ENCODE measurements at places on chromosomes 4 and X.
A peak's percentile ranks its signal among the peaks of the same experiment; 100 is the strongest.

GRCh38 chr4:89099034-89099433 lies 12.3 kb upstream of the TIGD2 start:
- peak; percentile 30 for DNase-seq

DNA sequence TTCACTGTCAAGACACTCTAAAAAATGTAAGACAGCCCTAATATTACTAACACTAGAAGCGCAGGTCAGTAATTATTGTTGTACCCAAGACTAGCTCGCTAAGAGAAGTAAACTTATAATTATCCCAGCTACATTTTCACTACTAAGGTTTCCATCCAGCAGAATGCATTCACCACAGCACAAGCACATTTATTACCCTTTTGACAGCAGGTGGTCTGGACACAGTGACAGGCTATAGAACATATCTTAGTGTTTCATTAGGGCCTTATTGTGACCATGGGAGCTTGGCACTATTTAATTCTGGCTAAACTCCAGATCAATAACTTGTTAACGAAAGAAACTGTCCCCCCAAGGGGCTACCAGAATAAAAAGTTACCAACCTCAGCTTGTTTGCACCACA lies 237.7 kb downstream of the ENOX2 start:
- DNase-seq: no peak

- DNase-seq: peak; percentile 17
Observed at GRCh38 chr4:68373513-68373912, 23.6 kb upstream of the YTHDC1 start.

- no peak for DNase-seq
Observed at GRCh38 chr4:187017147-187017546, 293.5 kb upstream of the FAT1 start.

- no peak for DNase-seq
Observed at GRCh38 chr4:125013891-125014290, 300.9 kb upstream of the FAT4 start.

GRCh38 chr4:8675906-8676305 lies 83.3 kb downstream of the CPZ start:
- no peak for DNase-seq

DNA sequence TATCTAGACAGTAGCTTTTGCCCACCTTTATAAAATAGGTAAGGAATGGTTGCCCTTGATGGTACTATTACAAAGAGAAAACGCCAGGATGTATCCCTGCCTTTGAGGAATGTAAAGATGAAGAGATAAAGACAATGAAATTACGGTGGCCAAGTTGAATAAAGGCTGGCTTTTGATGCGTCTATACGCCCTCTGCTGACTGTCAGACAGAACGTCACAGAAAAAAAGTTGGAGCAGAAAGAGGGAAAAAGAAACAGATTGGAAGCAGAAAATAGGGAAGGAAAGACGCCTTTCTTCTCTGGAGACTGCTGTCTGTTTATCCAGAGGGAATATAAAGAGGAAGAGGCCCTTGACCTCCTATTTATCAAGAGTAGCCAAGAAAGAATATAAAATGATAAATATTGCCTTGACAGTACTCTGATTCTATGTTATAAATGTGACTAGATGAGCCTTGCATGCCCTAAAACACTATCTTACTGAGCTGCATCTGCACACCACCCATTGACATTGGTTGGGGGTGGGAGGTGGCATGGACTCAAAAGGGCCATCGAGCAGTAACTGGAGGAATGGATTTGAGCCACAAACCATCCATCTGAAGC lies 30.6 kb downstream of the PCDH19 start:
- DNase-seq: no peak

DNA sequence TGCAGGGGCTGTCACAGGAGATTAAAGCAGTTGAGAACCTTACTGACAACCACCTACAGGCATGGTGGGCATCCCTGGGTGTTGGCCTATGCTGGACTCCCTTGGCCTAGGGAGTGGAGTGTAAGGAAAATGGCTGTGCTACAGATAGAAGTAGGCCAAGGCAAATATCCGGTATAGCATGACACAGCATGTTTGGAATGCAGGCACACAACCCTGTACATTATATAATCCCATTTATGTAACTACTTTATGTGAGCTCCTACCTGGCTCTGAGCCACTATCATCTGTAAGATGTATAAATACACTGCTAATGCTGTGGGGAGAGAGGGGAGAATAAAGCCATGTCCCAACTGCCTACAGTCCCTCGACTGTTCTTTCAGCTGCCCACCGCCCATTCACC lies 38.7 kb upstream of the KCTD8 start:
- no peak for DNase-seq

DNA sequence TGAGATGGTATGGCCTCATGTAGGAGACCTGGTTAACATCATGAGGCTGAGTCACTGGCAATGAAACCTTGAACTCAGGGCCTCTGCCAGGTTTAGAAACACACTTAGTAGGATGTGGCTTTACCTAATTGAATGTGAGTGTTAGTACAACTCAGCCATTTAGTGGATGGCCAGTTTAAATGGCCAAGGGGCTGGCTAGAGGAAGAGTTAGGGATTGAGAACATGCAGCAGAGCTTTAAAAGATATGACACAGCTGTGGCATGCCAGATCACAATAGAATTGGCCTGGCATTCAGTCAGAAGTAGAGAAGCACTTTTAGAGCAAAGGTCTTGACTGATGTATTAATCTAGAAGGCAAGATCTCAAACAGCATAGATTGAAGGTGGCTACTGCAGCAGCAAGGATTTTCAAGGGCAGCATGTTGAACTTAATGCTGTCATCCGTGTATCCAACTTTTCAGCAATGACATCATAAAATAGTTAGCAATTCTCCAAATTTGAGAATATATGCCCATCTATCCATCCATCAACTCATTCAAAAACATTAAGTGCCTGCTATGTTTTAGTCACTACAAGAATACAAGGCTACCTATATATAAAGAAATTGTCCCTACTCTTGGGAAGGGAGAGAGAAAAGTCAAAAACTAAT lies 170.4 kb downstream of the FRAS1 start:
- no peak for DNase-seq

Data from suppressor macrophage treated with lipopolysaccharide for 4 hours (primary cell).